Kidney capillary endothelial cell (primary cell): ENCODE measurements at places on chromosomes 7 and 10.

DNA sequence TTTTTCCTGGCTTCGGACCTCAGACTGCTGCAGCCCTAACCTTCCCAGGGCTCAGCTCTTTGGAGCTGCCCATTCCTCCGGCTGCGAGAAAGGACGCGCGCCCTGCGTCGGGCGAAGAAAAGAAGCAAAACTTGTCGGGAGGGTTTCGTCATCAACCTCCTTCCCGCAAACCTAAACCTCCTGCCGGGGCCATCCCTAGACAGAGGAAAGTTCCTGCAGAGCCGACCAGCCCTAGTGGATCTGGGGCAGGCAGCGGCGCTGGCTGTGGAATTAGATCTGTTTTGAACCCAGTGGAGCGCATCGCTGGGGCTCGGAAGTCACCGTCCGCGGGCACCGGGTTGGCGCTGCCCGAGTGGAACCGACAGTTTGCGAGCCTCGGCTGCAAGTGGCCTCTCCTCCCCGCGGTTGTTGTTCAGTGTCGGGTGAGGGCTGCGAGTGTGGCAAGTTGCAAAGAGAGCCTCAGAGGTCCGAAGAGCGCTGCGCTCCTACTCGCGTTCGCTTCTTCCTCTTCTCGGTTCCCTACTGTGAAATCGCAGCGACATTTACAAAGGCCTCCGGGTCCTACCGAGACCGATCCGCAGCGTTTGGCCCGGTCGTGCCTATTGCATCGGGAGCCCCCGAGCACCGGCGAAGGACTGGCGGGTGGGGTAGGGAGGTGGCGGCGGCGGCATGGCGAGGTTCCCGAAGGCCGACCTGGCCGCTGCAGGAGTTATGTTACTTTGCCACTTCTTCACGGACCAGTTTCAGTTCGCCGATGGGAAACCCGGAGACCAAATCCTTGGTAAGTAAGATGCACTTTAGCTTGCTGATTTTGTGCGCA is at the start of gene PLXDC2:
Gene PLXDC2, plus strand, starts transcription at position 22 of the 820 bp plus-strand sequence.
- no peak for DNase-seq

- DNase-seq = no peak
These were observed 112.8 kb upstream of the AHR start for GRCh38 chr7:17185690-17186070.

- peak; percentile 42 for DNase-seq
These were observed 39.5 kb downstream of the ZNF117 start for GRCh38 chr7:64951250-64951848.

- no peak for DNase-seq
These were observed 28.8 kb downstream of the STN1 start for GRCh38 chr10:103889121-103889720.

DNA sequence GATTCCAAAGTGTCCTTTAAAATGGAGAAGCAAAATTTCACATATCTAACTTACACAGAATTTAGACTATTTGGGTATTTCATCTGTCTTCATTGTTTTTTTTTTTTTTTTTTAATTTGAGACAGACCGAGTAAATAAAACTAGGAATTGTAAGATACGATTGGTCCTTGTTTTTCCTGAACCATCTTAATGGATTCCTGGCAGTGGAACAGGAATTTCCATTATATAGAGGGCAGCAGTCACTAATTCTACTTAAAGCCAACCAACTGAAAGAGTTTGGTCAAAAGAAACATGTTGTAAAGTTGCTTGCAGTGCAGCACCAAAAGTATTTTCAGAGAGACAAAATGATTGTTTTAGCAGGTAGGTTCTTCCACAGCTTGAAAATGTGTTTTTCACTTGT is 72.5 kb upstream of the HGF start:
- DNase-seq = no peak

- DNase-seq = no peak
These were observed 68.3 kb downstream of the HYCC1 start for GRCh38 chr7:22945584-22945983.

GRCh38 chr10:122047560-122047959 is 58.6 kb downstream of the TACC2 start:
- no peak for DNase-seq

GRCh38 chr10:34320265-34320664 is 494.8 kb downstream of the PARD3 start:
- no peak for DNase-seq

DNA sequence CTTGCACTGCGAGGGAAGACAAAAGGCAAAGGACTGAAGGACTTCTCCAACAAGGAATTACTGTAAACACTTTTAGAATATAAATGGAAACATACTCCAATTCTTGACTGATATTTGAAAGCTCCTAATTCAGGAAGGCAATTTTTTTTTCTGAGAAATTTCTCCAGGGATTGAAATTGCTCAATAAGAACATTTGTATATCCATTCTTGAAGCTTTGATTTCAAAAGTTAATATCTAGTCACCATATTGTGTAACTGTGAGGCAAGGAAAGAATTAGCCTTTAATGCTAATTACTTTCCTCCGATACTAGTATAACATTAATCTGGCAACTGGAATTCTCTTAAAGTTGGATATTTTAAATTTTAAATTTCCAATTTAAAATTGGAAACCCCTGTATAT is 188.4 kb upstream of the COL1A2 start:
- DNase-seq = no peak

GRCh38 chr7:150847536-150847935 is 4.8 kb upstream of the AOC1 start:
- DNase-seq = no peak

DNA sequence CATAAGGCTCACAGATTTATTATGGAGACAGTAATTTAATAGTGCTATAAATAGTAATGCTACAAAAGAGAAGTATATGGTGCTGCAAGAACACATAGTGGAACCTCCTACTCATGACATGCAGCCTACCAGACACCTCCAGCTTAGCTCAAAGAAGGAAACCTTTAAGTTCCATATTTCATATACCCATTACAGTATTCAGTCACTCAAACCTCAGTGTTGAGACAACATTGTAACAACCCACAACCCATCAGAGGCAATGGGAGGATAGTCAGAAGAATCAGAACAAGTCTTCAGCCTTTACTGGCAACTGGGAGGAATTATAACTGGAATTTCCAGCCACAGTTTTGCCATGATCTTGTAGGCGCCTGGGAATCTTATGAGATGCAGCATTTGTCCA is 186.3 kb upstream of the VSTM2A start:
- DNase-seq = no peak

DNA sequence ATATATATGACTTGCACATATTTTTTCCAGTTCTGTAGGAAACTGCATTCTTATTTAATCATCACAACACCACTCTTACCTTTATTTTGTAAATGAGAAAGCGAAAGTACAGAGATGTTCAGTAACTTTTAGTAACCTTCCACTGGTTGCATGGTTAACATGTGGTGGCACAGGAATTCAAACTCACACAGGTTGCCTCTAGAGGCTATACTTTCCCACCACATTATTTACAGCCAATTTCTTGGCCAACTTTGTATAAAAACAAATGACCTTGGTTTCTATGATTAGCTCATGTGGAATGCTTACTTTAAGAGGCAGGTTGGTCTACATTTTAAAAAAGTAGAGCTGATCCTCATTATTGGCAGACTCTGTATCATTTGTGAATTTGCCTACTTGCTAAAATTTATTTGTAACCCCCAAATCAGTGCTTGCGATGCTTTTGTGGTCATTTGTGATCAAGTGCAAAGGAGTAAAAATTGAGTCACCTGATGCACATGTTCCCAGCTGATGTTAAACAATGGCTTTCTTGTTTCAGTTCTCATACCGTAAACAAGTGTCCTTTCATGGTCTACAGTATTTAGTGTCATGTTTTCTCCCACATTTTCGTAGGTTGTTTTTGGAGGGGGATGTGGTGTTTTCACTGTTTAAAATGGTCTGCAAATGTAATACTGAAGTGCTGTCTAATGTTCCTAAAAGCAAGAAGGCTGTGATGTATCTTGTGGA is 14.8 kb downstream of the BBS9 start:
- DNase-seq = no peak

- no peak for DNase-seq
These were observed 103.7 kb downstream of the HIP1 start for GRCh38 chr7:75635036-75635435.

DNA sequence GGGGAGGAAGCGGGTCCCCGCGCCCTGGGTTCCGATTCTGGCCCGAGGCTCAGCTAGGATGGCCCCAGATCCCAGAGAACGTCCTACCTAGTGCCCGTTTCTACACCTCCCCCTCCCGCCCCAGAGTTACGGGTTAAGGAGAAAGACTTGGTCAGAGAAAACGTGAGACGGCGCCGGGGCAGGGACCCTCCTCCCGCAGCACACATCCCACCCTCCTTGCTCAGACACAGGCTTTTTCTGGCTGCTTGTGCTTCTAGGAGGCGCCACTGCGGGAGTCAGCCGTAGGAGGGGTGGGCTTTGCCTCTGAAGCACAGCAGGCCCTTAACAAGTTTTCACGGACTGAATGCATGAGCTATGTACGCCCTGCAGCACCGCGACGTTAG is 104.9 kb upstream of the LEP start:
- DNase-seq = no peak

DNA sequence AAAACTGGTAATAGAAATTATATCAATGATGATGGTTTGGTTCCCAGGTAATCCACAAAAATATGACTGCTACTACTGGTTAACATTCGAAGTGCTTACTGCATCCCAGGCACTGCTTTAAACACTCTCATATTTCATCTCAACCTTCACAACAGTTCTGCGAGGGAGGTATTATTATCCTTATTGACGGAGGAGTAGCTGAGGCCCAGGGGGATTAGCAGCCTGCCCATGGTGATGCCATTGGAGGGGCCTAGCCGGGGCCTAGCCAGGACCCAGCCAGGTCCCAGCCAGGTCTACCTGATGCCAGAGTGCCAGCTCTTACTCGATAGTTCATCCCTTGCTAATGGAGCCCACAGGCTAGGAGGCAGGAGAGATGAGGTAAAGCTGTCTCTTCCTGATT is 217.1 kb downstream of the FAM107B start:
- DNase-seq = no peak

DNA sequence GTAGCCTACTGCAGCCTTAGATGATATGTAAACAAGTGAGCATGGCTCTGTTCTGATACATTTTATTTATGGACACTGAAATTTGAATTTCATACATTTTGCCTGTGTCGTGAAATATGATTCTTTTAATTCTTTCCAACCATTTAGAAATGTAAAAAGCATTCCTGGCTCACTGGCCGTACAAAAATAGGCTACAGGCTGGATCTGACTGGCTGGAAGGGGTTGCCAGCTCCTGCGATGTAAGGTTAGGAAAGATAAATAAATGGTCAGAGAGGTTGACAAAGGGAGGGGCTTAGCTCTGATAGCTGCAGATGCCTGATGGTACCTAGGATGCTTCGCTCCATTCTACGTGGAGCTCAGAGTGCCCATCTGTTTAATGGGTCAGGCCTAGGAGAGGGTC is 3.4 kb downstream of the ADCYAP1R1 start:
- no peak for DNase-seq

DNA sequence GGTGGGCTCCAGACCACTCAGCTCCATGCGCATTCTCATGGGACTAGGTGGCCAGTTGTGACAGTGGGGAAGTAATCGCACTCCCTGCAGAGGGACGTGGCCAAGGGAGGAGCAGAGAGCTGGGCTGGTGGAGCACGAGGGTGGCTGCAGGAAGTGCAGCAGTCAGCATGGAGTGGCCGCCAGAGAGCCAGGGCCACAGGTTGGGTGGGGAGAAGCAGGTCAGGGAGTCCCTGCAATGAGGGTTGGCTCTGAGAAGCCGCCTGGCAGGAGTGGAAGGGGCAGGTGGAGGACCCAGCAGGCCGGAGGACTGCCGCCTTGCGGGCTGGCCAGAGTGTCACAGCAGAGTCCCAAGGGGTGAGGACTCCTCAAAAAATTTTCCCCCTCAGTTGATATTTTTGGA is 26.2 kb downstream of the FKBP6 start:
- no peak for DNase-seq

DNA sequence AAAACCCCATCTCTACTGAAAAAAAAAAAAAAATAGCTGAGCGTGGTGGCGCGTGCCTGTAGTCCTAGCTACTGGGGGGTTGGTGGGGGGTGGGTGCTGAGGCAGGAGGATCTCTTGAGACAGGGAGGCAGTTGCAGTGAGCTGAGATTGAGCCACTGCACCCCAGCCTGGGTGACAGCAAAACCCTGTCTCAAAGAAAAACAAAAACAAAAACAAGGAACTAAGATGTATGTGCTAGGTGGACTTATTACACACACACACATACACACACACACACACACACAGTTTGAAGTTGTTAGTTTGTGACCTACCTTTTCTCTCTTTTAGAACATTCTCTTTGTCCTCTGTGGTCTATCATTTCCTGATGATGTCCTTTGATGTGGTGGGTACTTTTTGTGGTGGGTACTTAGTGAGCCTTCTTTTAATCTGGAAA is 53.5 kb downstream of the EXOC6 start:
- no peak for DNase-seq

GRCh38 chr10:99013885-99014284 is 221.8 kb downstream of the HPSE2 start:
- DNase-seq = no peak

DNA sequence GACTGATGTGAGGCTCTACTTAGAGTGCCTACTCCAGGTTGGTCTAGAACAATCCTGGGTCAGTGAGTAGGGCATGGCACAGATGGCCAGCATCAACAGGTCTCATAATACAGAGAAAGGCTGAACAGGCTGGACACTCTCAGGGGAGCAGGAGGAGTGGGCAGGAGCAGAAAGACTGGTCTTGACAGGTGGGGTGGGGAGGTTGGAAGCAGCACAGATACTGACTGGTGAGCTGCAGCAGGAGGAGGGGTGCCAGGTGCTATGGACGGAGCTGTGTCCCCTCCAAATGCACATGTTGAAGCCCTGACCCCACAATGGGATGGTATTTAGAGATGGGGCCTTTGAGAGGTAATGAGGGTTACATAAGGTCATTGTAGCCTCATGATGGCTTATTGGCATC is 190.4 kb upstream of the PLXNA4 start:
- no peak for DNase-seq

DNA sequence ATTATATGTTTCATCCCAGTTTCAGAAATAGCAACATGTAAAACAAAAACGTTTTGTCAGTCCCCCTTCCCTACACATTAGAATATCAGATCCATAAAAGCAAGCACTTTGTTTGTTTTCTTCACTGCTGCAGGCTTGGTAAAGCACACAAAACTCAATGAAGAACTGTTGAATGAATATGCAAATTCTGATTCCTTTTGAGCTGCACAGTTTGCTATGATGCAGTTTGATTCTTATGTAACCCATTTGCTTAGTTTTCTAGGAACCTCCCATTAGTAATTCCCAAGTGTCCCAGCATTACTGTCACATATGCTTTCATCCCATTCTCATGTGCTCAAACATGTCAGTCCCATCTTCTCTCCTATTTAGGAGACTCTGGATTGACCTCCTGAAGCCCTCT is 26.1 kb upstream of the CHCHD3 start:
- DNase-seq = no peak

- no peak for DNase-seq
These were observed 195.9 kb upstream of the LYZL2 start for GRCh38 chr10:30825495-30825894.

DNA sequence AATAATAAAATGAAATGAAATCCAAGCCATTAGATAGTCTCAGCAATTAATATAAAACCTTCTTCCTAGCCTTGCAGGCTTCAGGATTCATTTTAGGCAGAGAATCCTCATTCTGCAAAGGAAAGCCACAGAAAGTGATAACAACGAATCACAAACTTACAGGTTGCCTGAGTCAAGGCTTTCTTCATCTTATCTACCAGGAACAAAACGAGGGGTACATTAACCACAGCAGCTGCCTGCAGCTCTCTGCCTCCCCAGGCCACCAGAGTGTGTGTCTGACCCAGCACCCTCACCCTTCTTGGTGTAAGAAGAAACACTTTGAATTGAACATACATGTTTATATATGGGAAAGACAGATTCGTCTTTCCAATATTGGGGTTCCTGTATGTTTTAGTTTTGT is 12.5 kb upstream of the TNS3 start:
- no peak for DNase-seq
